ENCODE measurements at places on chromosomes 6 and 20.

GRCh38 chr6:100809346-100809745, 71.8 kb downstream of the ASCC3 start:
- DNase-seq: no peak

DNA sequence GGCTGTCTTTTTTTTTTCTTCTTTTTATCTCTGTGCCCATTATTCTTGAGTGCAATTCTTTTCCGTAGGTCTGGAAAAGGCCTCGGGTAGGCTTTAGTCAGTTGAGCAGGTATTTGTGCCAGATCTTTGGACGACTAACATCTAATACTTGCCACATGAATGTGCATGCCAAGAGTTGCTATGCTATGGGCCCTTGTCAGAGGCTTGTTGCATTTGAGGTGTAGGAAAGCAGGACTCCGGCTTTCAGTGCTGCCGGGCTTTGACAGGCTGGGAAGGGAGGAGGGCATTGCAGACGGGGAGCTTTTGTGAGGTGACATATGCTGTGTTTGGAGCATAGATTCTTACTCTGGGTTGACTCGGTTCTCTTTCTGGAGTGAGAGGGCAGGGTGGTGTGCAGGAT, 10.2 kb downstream of the LRRC1 start:
- no peak for DNase-seq

GRCh38 chr6:38161331-38161730, 341.8 kb downstream of the ZFAND3 start:
- no peak for DNase-seq

GRCh38 chr20:19121463-19121862, 91.0 kb upstream of the SLC24A3 start:
- DNase-seq: no peak

DNA sequence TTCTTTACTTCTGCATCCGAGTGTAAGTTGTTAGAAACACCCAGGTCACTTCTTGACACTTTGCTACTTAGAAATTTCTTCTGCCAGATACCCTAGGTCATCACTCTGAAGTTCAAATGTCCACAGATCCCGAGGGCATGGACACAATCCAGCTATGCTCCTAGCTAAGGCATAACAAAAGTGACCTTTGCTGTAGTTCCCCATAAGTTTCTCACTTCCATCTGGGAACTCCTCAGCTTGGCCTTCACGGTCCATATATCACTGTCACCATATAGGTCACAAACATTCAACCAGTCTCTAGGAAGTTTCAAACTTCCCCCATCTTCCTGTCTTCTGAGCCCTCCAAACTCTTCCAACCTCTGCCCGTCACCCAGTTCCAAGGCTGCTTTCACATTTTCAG, 65.3 kb downstream of the IRF4 start:
- DNase-seq: no peak

DNA sequence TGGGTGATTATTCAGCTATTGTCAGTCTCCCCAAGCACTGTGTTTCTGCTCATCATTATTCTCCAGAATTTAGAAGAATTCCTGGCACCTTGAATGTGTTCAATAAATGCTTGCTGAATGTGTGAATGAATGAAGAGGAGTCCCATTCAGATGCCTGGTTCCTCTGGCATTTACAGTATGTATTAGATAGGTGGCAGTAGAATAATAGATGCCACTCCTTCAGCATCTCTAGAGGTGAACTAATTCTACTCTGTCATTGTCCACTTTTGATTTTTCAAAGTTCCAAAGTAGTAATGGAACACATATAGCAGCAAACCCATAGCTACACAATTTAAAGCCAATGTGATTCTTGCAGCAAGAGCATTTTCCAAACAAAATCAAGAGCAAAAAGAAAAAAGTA, 118.9 kb upstream of the CEP162 start:
- no peak for DNase-seq

GRCh38 chr20:39399463-39399862, 437.3 kb downstream of the DHX35 start:
- no peak for DNase-seq

DNA sequence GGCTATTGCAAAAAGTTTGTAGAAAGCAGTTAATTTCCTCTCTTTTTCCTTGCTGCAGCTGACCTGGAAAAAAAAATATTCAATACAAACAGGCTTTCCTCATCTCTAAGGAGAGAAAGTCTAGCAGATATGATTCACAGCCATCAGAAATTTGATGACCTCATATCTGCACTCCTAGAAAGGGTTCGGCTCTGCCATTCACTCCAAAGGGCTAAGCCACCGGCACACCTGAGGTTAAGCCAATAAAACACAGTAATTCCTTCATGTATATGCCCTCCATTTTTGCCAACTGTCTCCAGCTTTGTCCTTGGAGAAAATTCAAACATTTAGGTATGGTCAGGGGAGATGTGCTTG, 18.7 kb upstream of the LY86 start:
- DNase-seq: no peak

DNA sequence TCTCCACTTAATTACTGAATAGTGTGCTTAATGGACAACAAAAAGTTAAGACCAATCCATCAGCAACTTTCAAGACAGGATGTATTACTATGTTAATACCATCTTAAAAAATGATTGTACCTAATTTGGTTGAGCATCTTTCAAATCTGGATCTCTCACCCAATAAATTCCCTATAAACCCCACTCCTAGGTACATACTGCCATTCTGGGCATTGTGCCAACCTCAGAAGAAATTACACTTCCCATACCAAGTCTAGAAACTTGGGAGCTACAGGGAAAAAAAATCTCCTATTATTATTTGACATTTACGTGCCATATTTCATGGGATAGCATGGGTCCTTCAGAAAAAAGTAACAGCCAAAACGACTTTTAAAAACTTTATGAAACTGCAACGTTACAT, 5.1 kb downstream of the SYNCRIP start:
- DNase-seq: no peak

DNA sequence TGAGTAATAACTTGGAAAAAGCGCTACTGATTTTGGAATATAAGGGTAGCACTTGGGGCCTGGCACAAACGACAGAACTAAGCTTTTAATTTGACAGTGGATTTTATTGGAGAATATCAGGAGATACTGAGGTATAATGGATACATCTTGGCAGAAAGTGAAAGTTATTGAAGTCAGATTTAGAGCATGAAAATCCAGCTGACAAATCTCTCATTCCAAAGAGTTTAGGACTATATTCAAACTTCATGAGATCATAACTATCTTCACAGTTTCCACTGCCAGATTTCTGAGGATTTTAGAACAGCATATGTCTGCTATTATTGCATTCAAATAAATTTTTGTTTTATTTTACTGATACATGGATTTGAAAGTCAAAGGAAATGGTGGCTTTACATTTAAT, 132.3 kb upstream of the THEMIS start:
- DNase-seq: no peak

DNA sequence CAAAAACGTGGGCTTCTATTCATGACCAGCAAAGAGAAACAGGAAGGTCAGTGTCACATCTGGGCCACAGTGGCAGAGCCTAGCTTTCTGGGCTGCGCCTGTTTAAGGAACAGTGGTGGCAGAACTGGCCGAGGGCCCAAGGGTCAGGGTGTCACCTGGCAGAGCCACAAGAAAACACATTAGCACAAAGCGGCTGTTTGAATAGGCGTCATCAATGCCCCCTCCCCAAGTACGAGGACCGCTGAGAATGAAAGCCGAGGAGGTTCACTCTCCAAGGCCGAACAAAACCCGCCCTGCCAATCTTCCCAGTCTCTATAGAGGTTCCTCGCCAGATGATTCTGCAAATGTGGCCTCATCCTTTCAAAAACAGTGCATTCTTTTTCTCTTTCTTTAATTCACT, 125.2 kb upstream of the TRAF3IP2 start:
- DNase-seq: no peak

- no peak for DNase-seq
Observed at GRCh38 chr20:62575976-62576722, 66.2 kb upstream of the SLCO4A1 start.

DNA sequence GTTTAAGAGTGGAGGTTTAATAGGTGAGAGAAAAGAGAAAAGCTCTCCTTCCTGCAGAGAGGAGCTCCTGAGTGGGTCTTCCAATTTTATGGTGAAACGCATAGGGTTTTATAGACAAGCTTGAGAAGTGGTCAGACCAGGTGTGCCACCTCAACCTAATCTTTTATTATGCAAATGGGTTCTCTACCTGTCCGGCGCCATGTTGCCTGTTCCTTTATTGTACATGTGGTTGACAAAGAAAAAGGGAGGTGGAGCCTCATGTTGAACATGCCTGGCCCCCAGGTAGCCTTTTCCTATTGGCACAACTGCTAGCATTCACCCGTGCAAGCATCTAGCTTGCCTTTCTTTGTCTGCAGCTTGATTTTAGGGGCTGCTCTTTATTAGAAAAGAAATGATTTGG, 115.9 kb upstream of the F13A1 start:
- DNase-seq: no peak

DNA sequence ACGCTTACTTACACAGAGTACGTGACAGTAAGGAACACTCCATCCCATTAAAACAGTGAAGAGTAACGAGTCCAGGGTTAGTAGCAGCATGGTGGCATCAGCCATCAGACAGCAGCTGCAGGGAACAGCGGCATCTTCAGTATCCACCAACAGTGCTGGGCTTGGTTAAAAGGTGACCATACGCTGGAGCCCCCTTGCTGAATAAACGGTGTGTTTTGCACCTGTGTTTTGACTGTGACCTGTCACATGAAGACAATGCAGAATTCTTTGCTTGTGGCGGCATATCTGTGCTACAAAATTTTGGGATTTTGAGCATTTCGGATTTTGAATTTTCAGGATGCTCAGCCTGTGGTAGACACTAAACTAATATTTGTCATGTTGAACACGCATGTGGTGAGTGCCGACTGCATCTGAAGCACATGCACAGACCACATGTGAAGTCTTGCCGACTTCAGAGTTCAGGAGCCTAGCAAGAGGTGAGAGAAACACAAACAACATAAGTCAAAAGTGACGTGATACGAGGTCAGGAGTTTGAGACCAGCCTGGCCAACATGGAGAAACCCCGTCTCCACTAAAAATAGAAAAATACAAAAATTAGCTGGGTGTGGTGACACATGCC, 69.3 kb upstream of the FRMD1 start:
- no peak for DNase-seq

DNA sequence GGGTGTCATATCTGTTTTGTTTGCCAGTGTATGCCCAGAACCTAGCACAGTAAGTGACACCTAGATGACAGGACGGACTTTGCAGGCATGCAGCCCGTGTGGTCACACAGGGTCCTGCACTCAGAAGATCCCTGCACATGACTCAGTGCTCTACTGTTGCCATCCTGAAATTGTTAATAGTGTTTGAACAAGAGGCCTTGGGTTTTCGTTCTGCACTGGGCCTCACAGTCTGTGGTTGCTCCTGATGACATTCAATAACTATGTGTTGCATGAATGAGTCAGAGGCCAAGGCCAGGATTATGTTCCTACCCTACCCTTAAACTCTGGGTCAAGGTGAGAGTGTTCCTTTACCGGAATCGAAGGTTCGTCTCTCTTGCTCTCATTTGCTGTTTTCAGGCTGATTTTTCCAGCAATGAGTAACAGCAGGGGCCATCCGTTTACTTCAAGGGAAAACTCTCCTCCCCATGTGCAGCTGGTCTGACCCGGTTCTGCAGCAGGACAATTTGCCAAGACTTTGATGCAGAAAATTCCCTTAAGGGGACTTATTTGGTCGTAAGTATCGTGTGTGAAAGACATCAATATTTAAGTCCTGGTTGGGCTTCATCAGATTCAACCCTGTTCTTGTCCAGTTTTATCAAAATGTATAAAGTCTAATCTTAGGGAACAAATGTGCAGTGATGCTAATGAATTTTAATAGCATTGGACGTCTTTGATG, 13.0 kb upstream of the PFDN4 start:
- no peak for DNase-seq

GRCh38 chr6:40860443-40860842, 178.6 kb downstream of the UNC5CL start:
- DNase-seq: no peak

DNA sequence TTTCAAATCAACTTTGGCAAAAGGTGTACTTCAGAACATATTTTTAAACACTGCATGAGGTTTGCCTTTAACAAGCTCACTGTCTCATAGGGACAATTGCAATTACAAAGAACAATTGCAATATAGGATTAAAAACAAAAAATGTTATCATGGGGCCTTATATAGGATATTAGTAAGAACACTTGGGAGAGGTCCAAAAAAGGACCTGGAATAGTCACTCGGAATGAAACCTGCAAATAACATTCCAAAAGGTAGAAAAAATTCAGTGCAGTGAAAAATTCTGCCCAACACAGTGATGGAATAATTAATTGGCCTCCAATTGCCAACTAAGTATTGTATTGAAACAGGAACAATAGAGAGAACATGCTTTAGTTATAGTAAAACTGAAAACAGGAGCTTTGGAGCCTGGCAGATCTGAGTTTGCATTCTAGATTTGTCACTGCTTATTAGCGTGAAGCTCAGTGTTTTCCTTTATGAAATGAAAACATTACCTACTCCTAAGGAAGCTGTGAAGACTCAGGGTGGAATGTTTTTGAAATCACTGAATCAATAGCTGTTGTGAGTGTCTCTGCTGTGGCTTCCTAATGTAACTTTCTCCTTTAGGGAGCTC, 172.6 kb upstream of the BMP5 start:
- no peak for DNase-seq

DNA sequence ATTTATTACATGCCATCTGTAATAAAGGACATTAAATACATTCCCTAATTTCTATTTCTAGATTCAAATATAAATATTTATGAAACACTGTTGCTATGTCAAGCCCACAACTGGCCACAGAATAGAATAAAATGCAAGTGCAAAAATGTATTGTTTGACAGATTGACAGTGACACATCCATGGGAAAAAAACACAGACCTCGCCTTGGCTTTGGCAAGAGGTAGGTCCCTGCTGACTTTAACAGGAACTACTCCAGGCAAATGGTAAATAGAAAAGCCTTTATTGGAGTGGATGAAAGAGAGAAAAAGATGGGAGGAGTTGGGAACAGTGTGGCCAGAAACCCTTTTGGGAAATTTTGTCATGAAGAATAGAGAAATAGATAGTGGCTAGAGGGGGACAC, 622.9 kb downstream of the UTRN start:
- no peak for DNase-seq

- no peak for DNase-seq
Observed at GRCh38 chr6:131920656-131921055, 30.5 kb downstream of the CCN2 start.

GRCh38 chr6:81834141-81834681, 81.7 kb upstream of the TENT5A start:
- DNase-seq: no peak

DNA sequence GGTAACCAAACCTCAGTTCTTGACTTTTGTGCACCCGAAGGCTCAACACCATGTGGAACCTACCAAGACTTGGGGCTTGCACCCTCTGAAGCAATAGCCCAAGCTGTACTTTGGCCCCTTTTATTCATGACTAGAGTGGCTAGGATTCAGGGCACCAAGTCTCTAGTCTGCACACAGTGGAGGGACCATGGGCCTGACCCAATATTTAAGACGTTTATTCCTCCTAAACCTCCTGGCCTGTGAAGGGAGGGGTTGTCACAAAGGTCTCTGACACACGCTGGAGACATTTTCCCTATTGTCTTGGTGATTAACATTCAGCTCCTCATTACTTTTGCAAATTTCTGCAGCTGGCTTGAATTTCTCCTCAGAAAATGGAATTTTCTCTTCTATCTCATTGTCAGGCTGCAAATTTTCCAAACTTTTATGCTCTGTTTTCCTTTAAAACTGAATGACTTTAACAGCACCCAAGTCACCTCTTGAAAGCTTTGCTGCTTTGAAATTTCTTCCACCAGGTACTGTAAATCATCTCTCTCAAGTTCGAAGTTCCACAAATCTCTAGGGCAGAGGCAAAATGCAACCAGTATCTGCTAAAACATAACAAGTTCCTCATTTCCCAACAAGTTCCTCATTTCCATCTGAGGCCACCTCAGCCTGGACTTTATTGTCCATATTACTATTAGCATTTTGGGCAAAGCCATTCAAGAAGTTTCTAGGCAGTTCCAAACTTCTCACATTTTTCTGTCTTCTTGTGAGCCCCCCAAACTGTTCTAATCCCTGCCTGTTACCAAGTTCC, 481.4 kb upstream of the BTBD3 start:
- DNase-seq: no peak

All from stimulated activated CD8-positive, alpha-beta memory T cell treated with anti-CD3 and anti-CD28 coated beads, Interleukin-4, amount 100 ng/mL, for 24 hours (primary cell).